ENCODE measurements at places on chromosomes 2 and 18.
A peak's percentile ranks its signal among the peaks of the same experiment; 100 is the strongest.

DNA sequence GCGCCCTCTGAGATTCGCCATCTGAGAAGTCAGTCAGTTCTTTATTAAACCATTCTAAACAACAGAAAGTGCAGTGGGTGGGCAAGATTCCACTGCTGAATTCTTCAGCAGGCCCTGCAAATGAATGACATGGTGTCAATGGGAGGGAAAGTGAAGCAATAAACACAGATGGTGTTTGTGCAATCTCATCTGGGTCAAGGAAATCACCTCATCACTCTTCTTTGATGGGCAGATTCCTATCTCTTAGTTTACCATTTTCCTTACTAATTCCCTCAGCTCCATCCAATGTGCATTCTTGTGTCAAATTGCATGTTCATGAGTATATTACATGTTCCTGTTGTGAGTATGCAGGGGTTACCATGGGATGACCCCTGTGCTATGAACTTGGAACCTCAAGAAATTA lies 100.7 kb upstream of the CYP1B1 start:
- peak; percentile 61 for DNase-seq

DNA sequence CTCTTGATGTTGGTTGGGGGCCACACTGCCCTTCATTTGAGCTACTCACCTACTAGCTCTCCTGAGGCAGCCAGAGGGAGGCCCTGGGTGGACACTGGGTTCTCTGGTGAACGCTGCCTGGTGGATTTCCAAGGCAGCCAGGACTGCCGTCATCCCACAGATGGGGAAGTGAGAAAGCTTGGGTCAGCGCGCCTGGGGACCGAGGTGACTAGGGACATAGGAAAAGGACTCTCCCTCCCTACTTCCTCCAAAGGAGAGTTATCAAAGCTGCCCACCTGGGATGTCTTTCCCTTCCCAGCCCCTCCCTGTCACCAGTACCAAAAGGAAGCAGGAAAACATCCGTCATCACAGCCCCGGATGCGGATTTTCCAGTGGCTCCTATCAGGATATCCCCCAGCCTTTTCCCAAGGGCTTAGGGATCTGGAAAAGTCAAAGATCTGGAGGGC lies 3.8 kb upstream of the SEMA4C start:
- no peak for DNase-seq

- peak; percentile 24 for DNase-seq
These were observed 71.6 kb upstream of the EFEMP1 start for GRCh38 chr2:55995211-55995610.

- no peak for DNase-seq
These were observed 13.5 kb upstream of the LBH start for GRCh38 chr2:30217644-30218337.

- DNase-seq = no peak
These were observed 36.7 kb downstream of the PRKD3 start for GRCh38 chr2:37287966-37288365.

- no peak for DNase-seq
These were observed 519.5 kb upstream of the CHAC2 start for GRCh38 chr2:53247956-53248735.

DNA sequence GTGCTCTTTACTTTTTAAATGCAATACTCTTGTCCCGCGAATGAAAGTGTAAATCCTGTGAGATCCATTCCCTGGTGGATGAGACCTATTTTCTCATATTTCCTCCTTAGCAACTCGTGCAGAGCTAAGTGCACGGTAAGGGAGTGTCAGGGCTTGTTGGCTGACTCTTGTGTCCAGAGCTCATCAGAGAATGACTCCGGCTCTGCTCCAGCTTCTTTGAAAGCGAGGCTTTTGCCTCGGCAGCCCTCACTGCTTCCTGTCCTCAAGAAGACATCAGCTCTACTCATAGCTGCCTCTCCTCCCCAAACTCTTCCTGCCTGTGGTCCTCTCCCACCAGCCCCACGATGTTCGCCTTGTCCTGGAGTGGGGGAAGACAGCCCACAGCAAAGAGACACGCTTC lies 70.7 kb downstream of the LIPG start:
- no peak for DNase-seq
